ENCODE measurements at places on chromosomes 4 and X.

- no peak for DNase-seq
Measured at GRCh38 chrX:153966841-153967535, 4.6 kb downstream of the HCFC1 start.

- no peak for DNase-seq
Measured at GRCh38 chrX:17986440-17986839, 125.3 kb upstream of the RAI2 start.

GRCh38 chr4:150355858-150356455 is 226.0 kb upstream of the MAB21L2 start:
- no peak for DNase-seq

- DNase-seq, result no peak
Measured at GRCh38 chrX:72554448-72555140, 18.0 kb downstream of the HDAC8 start.

GRCh38 chrX:38192007-38192810 is 28.5 kb downstream of the SRPX start:
- DNase-seq, result no peak

DNA sequence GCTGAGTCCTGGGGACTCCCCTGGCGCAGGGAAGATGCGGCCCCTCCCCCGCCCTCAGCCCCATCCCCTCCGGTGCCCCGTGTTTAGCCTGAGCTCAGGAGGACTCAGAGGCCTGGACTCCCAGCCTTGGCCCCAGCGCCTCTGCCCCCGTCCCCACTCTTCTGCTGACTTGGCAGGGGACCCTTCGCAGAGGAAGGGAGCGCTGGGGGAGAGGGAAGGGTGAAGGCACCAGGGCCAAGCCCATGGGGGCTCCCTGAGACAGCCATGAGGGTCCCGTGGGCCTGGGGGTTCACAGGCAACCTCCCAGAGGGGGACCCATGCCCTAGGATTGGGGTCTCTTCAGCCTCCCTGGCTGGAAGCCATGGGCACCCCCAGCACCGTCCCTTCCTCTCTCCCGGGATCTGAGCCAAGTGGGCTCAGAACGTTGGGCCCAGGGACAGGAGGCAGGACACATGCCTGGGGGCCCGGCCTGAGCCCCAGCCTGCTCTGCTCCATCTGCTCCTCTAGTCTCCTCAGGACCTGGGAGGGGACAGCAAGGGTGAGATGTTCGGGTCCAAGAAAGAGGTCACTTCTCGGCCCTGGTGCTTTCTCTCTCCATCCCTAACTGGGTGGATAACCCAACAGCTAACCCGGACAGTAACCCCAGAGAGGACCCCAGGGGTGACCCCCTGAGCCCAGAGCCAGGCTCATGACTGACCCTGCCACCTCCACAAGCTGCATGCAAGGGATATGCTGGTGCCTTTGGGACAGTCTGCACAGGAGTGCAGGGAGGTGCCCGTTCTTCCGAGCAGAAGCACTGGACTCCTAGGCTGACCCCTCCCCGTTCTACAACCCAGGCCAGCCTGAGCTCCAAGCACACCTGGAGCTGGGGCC is 1.5 kb upstream of the CPLX1 start:
- DNase-seq, result no peak

DNA sequence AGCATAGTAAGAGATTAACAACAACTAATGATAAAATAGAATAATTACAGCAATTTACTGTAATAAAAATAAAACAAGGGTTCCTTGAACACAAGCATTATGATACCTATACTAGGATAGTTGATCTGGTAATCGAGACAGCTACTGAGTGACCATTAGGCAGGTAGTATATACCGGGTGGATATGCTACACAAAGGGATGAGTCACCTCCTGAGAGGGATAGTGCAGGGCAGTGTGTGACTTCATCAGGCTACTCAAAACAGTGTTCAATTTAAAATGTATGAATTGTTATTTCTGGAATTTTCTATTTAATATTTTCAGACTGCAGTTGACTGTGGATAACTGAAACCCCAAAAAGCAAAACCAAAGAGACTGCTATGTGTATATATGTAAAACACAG is 9.7 kb upstream of the ANTXR2 start:
- DNase-seq, result no peak

DNA sequence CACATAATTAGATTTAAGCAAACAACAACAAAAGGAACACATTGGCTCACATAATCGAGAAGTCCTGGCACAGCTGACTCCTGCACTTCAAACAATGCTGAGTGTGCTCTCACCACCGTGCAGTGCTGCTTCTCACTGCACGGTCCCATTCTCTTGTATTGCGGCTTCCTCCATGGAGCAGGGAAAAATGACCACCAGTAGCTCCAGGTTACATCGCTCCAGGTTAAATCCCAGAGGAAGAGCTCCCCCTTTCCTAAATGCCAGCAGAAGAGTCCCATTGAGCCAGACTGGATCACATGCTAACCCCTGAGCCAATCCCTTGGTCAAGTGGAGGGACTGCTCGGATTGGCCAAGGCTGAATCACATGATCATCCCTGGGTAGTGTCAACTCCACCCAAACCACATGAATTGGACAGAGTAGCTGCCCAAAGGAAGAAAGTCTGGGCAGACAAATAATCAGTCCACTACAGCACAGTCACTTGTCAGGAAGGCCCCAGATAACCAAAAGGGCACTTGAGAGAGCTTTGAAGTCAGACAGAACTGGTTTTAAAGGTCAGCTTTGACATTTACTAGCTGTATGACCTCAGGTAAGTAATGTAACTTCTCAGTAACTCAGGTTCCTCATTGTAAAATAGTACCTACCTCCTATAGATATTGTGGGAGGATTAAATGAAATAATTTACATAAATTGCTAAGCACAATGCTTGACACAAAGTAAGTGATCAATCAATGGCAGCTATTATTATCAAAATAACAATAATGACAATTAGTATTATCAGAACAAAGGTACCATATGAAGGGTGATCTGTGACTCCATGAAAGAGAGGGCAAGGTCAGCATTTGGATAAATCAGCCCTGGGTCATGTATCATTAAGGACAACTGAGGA is 14.3 kb downstream of the TEC start:
- no peak for DNase-seq

DNA sequence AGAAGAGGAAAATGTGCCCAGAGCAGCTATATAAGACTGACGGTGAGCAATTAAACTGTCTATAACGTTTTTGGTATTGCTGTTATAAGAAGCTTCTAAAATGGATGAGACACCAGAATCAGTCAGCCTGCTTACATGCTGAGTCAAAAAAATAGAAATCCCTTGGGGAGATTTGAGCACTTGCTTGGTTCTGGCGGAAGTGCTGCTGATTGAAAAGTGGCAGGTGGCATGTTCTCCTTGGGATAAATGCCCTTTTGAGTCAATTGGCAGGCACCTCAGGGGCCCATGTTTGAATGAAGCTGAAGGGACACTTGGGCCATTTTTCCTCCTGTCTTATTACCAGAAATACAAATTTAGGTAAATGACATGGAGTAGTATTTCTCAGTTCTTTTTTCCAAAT is 148.7 kb downstream of the PTCHD1 start:
- no peak for DNase-seq

DNA sequence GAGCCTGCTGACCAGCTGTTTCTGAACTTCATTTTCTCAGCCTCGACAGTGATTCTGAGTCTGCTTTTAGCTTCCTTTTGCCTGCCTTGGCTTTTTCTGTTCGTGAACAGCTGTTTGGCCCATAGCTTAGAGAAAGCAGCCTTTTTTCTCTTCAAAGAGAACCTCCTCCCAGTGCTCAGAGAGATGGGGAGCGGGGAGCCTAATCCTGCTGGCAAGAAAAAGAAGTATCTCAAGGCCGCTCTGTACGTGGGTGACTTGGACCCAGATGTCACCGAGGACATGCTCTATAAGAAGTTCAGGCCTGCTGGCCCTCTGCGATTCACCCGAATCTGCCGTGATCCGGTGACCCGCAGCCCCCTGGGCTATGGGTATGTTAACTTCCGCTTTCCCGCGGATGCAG is 756 bp downstream of the PABPC5 start:
- no peak for DNase-seq

- no peak for DNase-seq
Measured at GRCh38 chr4:114386637-114387233, 211.9 kb upstream of the UGT8 start.

DNA sequence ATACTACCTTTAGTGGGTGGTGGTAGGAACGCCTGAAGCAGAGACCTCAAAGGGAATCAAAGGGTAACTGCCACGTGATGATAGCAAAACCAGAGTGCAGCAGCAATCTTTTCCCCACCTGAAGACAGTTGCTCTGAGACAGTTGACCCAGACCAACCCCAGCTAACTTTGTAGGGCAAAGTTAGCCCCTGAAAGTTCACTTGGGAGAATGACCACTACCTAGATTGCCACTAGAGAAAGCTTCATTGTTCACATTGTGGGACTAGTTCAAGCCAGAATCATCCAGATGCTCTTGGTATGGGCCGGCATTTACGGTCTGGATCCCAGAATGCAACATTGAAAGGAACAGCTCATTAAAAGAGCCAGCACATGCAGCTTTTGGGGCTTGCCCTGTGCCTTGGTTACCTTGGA is 4.1 kb downstream of the SEPTIN6 start:
- DNase-seq, result no peak

GRCh38 chr4:159487284-159487747 is 384.4 kb downstream of the RAPGEF2 start:
- DNase-seq, result no peak

- DNase-seq, result no peak
Measured at GRCh38 chr4:123589301-123589700, 192.7 kb downstream of the SPRY1 start.

DNA sequence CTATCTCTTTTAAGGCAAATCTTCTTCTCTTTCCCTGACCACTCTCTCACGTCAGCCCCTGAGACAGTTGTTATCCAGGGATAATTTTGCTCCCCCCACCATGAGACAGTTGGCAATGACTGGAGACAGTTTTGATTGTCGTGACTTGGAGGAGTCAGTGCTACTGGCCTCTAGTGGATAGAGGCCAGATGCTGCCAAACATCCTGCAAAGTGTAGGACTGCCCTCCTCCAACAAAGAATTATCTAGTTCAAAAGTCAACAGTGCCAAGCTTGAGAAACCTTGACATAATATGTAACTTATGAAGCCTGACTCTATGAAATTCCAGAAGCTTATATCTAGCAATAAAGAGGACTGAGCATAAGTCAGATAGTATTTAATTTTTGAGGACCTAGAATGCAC is 502.1 kb upstream of the IGFBP7 start:
- DNase-seq, result no peak
